Thoracic aorta (tissue), 2 donors: ENCODE measurements at places on chromosomes 12 and 14.

GRCh38 chr12:71576496-71576895 is 87.2 kb downstream of the ZFC3H1 start:
- no peak overlapping the region for H3K4me3 ChIP-seq
- H3K36me3 ChIP-seq, result no peaks in the 10 kb centered on the region
- H3K27ac ChIP-seq, result no peak overlapping the region
- no peaks in the 10 kb centered on the region for H3K27me3 ChIP-seq
- DNase-seq, result no peak

DNA sequence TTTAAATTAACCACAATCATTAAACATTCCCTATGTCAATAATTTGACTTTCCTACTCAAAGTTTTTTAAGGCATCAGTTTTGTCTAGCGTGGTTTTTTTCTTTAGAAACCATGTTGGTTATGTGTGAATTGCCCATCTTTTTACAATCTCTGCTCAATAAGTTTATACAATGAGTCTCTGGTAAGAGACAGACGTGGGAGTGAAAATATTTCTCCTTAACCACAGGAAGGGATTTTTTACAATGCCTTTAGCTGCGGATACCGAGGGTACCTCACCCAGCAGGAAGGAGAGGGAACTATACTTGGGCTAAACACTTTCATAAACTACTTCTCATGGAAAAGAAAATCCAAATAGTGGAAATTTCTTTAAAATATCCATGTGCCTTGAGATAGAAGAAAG is 191.4 kb upstream of the BCL2L14 start:
- H3K36me3 ChIP-seq, result peaks cover 5% of the 10 kb centered on the region
- H3K4me3 ChIP-seq, result no peak overlapping the region
- DNase-seq, result no peak
- H3K27me3 ChIP-seq, result no peaks in the 10 kb centered on the region
- H3K27ac ChIP-seq, result no peak overlapping the region
- peaks cover 66% of the 10 kb centered on the region for H3K4me1 ChIP-seq

- no peak overlapping the region for H3K27ac ChIP-seq
- peaks cover 15% of the 10 kb centered on the region for H3K4me1 ChIP-seq
- H3K27me3 ChIP-seq, result no peaks in the 10 kb centered on the region
These were observed 51.8 kb downstream of the CHGA start for GRCh38 chr14:92974541-92975345.

GRCh38 chr12:88758176-88758575 is 177.9 kb upstream of the KITLG start:
- H3K27ac ChIP-seq, result no peak overlapping the region
- no peaks in the 10 kb centered on the region for H3K36me3 ChIP-seq
- no peak overlapping the region for H3K4me3 ChIP-seq
- DNase-seq, result no peak
- H3K4me1 ChIP-seq, result no peaks in the 10 kb centered on the region
- H3K27me3 ChIP-seq, result no peaks in the 10 kb centered on the region

DNA sequence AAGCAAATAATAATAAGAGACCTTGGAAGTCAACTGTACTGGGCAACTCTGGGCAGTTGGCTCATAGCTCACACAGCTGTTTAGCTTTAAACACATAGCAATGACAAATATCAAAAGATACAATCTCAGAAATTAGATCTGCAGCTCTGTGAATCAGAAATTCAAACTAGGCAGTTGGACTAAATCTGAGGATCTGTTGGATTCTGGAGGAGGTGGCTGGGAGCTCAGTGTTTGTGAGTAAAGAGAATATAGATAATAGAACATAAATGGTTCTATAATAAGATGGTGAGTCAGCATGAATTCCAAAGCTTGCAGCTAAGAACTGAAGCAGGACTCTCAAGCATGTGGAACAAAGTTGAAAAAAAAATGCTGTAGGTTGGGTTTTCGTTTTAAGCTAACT is 1949.4 kb upstream of the SEL1L start:
- no peaks in the 10 kb centered on the region for H3K4me1 ChIP-seq
- no peak for DNase-seq
- H3K27me3 ChIP-seq, result no peaks in the 10 kb centered on the region
- H3K27ac ChIP-seq, result no peak overlapping the region
- H3K36me3 ChIP-seq, result no peaks in the 10 kb centered on the region

GRCh38 chr14:69483765-69484443 is 624 bp upstream of the PLEKHD1 start:
- no peak for DNase-seq
- H3K36me3 ChIP-seq, result no peaks in the 10 kb centered on the region

GRCh38 chr14:71133296-71133695 is 226.0 kb downstream of the PCNX1 start:
- H3K36me3 ChIP-seq, result no peaks in the 10 kb centered on the region
- H3K27me3 ChIP-seq, result no peaks in the 10 kb centered on the region
- no peak overlapping the region for H3K4me3 ChIP-seq
- H3K4me1 ChIP-seq, result no peaks in the 10 kb centered on the region

DNA sequence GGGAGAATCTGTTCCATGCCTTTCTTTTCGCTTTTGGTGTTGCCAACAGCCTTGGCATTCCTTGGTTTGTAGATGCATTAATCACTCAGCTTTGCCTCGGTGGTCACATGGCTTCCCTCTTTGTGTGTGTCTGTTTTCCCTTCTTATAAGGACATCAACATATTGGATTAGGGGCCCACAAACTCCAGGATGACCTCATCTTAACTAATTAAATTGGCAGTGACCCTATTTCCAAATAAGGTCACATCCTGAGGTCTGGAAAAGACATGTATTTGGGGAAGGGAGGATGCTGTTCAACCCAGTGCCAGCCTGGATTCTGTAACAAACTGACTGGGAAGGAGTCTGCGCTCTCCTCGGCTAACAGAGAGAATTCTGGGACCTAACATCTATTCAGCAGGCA is 365.7 kb upstream of the FKBP4 start:
- peak overlapping the region; percentile 90 for H3K27ac ChIP-seq
- peaks cover 28% of the 10 kb centered on the region for H3K4me1 ChIP-seq
- H3K36me3 ChIP-seq, result no peaks in the 10 kb centered on the region
